ENCODE measurements at places on chromosomes 1 and 21.

GRCh38 chr1:99441299-99442095 lies 177.2 kb downstream of the PLPPR4 start:
- DNase-seq = no peak

DNA sequence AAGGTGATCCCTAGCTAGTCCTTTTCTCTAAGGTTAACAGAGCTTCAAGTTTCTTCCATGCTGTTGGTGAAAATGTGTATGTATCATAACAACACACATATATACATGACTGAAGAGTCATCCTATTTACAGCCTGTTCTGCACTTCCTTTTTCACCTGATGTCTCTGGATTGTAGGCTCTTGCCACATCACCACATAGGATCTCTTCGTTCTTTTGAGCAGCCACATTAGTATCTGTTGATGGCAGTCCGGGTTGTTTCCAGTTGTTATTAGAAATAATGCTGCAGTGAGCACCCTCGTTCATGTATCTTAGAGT lies 19.7 kb downstream of the MRPL37 start:
- no peak for DNase-seq

DNA sequence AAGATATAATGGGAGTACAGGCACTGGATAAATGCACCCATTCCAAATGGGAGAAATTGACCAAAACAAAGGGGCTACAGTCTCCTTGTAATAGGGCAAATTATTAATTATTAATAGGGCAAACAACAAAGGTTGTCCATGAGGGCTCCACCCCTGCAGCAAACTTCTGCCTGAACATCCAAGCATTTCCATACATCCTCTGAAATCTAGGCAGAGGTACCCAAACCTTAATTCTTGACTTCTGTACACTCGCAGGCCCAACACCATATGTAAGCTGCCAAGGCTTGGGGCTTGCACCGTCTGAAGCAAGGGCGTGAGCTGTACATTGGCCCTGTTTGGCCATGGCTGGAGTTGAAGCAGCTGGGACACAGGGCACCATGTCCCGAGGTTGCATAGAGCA lies 33.7 kb downstream of the TNFSF4 start:
- DNase-seq = no peak

GRCh38 chr1:245715970-245716369 lies 561.2 kb downstream of the KIF26B start:
- DNase-seq = no peak

DNA sequence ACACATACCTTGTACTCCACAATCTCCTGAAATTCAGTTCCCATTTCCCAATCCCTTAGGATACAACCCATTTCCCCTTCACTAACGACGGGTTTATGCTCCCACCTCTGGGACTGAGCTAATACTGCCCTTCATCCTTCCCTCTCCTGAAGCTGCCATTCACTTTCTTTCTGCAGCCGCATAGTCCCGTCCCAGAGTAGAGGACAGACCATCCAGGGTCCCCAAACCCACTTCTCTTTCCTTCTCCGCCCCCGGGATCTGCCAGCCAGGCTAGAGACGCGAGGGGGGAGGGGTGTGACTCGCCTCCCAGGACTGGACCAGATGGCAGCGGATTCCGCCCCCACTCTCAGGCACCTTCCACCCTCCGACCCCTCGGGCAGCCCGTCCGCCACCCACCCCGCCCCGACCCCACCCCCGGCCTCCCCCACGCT lies 679 bp downstream of the ABL2 start:
- DNase-seq = peak; percentile 60

DNA sequence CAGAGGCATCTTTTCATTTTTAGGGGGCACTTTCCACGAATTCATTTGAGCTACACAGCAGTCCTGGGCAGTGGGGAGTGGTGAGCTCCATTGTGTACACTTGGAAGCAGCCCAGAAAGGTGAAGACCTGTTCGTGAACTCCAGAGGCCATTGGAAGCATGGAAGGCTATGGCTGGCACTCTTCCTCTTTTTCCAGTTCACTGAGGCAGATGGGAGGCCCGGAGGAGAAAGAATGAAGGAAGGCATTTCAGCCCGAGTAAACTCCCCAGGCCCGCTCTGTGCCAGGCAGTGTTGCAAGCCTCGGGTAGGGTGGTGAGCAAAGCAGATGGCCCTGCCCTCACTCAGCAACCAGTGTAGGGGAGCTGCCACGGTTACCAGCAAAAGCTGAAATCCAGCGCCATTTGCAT lies 673 bp upstream of the DHCR24 start:
- no peak for DNase-seq

GRCh38 chr1:180195401-180195800 lies 34.7 kb upstream of the LHX4 start:
- no peak for DNase-seq

- DNase-seq = peak; percentile 75
Measured at GRCh38 chr1:116769561-116769977, 15.3 kb downstream of the CD2 start.

DNA sequence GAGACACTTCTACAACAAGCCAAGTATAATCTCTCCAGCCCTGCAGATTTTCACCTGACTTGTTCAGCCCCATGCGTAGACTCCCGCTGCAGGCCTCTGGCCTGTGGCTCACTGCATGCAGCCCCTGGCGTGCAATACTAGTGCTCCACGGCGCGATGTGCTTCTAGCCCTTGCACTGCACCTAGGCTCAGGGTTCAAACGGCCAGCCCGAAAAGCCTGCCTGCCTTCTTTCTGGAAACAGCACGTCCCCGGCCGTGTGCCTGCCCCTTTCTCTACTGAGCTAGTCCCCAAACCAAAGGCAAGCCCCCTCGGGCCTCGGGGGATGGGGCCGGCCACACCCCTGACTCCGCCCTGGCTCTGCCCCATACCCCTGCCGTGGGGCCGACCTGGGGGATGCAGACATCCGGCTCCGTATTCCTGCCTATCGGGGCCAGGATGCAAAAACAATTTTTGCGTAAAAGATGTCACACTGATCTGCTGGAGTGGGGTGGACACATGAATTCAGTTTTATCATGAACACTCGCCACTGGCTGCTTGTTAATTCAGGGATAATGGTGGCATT lies 26.3 kb upstream of the TRAPPC10 start:
- no peak for DNase-seq

- DNase-seq = no peak
Measured at GRCh38 chr1:172726740-172727139, 67.8 kb downstream of the FASLG start.

DNA sequence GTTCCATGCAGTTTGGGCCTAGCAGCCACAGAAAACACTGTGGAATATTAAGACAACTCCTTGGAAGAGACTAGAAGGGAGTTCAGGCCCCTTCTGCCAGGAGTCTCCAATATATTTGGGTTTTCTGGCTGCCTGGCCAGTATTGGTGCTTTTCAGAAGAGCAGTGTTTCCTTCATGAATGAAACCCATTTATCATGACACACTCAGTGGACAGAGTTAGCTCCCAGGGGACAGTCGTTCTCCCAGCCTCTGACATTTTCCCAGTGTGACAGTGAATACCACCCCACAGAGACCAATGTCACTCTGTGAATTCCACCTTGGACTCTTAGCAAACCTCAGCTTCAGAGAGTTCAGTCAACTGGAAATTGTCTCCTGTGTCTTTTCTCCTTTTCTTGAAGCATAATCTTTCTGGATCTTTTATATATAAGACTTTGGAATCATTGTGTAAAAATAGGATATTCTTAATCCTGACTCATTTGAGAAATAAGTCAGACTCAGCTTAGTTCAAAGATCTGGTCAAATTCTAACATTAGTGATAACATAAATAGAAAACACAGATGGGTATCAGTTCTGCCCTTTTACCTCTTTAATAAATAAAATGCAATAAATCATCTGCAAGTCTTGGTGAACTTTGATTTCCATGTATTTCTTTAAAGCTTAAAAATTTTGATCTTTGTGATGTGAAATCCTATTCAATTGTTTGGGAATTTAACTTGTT lies 40.4 kb downstream of the GNG12 start:
- no peak for DNase-seq

GRCh38 chr1:93087532-93087931 lies 8.4 kb downstream of the MTF2 start:
- no peak for DNase-seq

- no peak for DNase-seq
Measured at GRCh38 chr1:89808441-89809117, 12.3 kb upstream of the LRRC8D start.

DNA sequence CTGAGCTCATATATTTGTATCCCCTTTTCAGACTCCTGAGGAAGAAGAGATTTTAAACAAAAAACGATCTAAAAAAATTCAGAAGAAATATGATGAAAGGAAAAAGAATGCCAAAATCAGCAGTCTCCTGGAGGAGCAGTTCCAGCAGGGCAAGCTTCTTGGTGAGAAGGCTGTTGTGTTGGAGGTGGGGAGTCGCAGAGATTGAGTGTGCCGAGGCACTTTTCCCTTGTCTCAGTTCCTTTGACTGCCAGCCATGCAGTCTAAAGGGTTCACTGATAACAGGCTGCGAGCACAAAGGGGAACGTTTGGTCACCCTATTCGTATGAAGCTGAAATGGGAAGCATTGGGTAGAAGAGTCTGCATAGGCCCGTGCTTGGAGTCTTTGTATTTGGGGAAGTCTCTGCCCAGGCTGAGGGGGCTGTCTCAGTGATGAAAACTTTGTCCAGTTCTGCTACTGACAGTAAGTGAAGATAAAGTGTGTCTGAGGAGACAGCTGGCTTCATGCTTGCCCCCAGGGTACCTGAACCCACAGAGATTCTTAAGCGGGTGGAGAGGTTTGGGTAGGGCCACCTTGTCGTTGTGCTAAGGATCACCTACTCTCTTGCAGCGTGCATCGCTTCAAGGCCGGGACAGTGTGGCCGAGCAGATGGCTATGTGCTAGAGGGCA lies 2.8 kb downstream of the RPS8 start:
- no peak for DNase-seq

DNA sequence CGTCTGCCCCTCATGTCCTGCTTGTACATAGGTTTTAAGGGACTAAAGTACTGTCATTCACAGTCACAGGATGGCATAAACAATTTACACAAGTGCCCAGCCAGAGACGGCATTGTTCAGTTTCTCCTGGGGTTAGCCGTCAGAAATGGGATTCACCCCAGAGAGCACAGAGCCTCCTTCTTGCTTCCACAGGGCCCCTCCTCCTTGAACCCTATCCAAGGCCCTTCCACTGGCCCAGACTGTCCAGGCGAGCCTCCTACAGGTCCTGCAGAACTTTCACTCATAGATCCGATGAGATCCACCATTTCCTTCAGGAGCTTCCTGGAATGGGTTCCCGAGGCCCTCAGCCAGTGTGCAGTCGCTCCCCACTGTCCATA lies 10.0 kb downstream of the AVPR1B start:
- DNase-seq = no peak

DNA sequence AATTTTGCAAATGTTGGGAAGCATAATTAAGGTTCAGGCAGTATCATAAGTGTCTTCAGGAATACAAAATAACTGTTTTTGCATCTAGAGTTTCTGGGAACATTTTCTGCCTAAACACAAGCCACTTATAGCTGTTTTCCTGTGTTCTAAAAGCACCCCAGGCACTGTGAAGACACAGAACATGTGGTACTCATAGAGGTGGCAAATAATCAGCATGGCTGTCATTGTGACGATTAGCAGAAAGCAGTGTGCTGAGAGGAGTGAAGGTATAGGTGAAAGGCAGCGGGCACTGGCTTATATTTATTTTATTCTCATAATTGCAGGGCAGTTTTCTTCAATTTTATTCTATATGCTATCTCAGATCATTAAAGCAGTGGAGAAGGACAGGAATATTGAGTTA lies 119.6 kb downstream of the LRRC53 start:
- DNase-seq = no peak
